Mesenteric fat pad (tissue), 1 donor: ENCODE measurements at places on chromosomes 12 and 14. TPM values are rescaled to one million over a fixed set of nuclear protein-coding genes. Genes with fewer than 3 reads are reported as not detected.

PLEKHG7 gene
- not detected for total RNA-seq

CCDC197 gene
- not detected for total RNA-seq

SNRNP35 gene
- total RNA-seq: 18.3 TPM

LRRC23 gene
- 4.2 TPM for total RNA-seq

IGFBP6 gene
- total RNA-seq: 195 TPM

EDDM3A gene
- not detected for total RNA-seq

ARF6 gene
- total RNA-seq: 61.5 TPM

DRAM1 gene
- 35.3 TPM for total RNA-seq

PITPNM2 gene
- 23.1 TPM for total RNA-seq

CSRP2 gene
- 12.6 TPM for total RNA-seq
